GM23338 (cell line): ENCODE measurements at places on chromosomes 5 and 9. TPM values are rescaled to one million over a fixed set of nuclear protein-coding genes. Genes with fewer than 3 reads are reported as not detected.

- no peak overlapping the region for H3K4me3 ChIP-seq
- DNase-seq = no peak
- no peak overlapping the region for H3K27ac ChIP-seq
- H3K4me1 ChIP-seq = no peaks in the 10 kb centered on the region
- no peaks in the 10 kb centered on the region for H3K27me3 ChIP-seq
Measured at GRCh38 chr9:107620801-107621200, 131.2 kb upstream of the KLF4 start.

DNA sequence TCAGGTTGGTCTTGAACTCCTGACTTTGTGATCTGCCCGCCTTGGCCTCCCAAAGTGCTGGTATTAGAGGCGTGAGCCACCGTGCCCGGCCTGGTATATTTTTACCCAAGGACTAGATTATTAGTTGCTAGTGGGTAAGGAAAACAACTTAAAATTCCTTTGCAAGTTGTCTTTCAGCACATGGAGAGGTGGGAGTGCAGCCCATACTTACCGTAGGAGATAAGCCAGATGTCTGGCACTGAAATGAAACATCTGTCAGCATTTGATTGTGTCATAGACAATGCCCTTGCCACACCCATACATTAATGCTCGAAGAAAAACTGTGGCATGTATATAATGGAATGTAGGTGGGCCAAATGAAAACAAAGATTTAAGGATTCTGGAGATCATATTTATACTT lies 36.6 kb upstream of the ANKH start:
- H3K27ac ChIP-seq = no peak overlapping the region
- H3K36me3 ChIP-seq = no peaks in the 10 kb centered on the region
- no peaks in the 10 kb centered on the region for H3K27me3 ChIP-seq

DNA sequence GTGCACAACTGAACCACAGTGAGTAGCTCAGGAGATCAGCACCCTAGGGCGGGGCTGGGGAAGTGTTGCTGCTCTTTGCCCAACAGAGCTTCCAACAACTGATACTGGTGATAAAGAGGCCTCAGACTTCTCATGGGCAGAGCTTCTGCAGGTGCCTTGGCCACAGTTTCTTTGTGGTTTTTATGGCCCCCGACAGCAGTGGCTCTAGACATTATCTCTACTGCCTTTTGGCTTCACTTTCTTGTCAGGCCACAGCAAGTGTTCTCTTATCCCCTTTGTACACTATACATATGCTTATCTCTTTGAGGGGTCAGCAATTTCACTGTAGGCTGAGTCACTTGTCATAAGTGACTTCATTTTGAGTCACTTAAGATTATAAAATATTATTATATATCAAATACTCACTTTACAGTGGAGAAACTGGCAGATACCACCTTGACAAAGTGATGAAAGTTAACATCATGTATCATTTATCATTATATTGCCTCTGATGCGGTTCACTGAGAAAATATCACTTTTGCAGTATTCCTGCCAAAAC lies 90.9 kb upstream of the COX7C start:
- H3K36me3 ChIP-seq = no peaks in the 10 kb centered on the region
- H3K27me3 ChIP-seq = no peaks in the 10 kb centered on the region
- no peak overlapping the region for H3K4me3 ChIP-seq
- DNase-seq = no peak
- peaks cover 16% of the 10 kb centered on the region for H3K4me1 ChIP-seq
- H3K27ac ChIP-seq = no peak overlapping the region

GRCh38 chr5:132259069-132259851 lies 1.8 kb downstream of the PDLIM4 start:
- H3K36me3 ChIP-seq = no peaks in the 10 kb centered on the region
- no peak overlapping the region for H3K27ac ChIP-seq
- DNase-seq = no peak
- H3K4me1 ChIP-seq = peaks cover 17% of the 10 kb centered on the region

DNA sequence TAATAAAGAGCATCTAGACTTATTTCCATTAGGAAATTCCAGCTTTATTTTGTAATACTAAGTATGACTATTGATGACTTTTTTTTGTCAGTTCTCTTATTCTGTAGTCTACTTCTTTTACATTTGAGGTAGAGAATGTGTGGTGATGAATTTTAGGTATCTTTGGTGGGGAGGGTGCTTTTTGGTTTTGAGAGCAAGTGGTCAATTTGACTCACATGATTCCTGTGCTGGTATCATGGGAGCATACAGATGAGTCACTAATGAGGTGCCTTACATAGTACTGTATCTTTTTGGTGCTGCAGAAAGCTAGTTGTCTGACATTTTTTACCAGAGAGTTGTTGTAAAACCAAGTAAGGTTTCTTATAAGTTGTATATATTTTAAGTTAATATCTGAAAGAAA lies 35.3 kb downstream of the ERBIN start:
- H3K4me1 ChIP-seq = peaks cover 4% of the 10 kb centered on the region; the same call in 1 of the 2 replicates
- H3K27ac ChIP-seq = no peak overlapping the region

Gene PCDHGA3
- 0.90 and 1.2 TPM in 2 replicates for total RNA-seq

DNA sequence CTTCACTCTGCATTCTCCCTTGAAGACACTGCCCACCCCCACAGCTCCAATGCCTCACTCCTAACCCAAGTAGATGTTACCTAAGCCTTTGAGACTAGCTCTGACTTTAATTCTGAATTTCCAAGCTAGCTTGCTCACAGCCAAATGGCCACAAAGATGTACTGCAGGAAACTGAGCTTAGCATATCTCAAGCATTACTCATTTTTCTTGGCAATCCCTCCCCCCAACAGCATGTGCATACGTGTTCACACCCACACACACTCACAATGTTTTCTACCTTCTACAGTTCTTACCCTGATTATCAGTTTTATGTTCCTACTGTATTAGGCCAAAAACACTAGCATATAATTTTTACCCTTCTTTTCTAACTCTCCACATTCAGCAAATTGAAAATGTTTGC lies 13.7 kb upstream of the GRIA1 start:
- no peak overlapping the region for H3K27ac ChIP-seq
- no peaks in the 10 kb centered on the region for H3K4me1 ChIP-seq
- no peaks in the 10 kb centered on the region for H3K36me3 ChIP-seq
- peak; percentile 38 for DNase-seq
- no peak overlapping the region for H3K4me3 ChIP-seq
- H3K27me3 ChIP-seq = no peaks in the 10 kb centered on the region

DNA sequence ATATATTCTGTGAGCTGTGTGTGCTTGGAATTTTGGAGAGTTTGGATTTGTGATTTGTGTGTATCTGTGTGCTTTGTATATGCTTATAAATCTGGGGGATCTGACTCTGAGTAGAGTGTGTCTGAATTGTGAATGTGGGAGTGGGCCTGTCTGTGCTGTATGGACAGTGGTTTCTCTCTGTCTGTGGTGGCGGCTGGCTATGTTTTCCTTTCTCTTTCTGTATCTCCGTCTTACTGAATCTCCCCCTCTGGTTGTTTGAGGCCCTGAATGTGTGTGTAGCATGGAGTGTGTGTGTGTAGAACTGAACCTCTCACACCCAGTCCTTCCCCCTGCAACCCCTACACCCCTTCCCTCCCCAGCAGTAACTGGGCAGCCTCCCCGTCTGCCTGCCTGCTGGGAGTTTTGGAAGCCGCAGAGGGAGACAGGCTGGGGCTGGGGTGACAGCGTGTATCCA lies 4.7 kb downstream of the CXXC5 start:
- peak overlapping the region; percentile 34; the same call in 1 of the 2 replicates for H3K4me3 ChIP-seq
- no peak for DNase-seq
- peaks cover 59% of the 10 kb centered on the region for H3K4me1 ChIP-seq

Gene PCDHGB7
- total RNA-seq = 5.8 and 11.7 TPM in 2 replicates

Gene TRIM7
- 0.56 and 0.66 TPM in 2 replicates for total RNA-seq

GRCh38 chr5:35880156-35880555 lies 23.5 kb downstream of the IL7R start:
- DNase-seq = no peak
- no peaks in the 10 kb centered on the region for H3K27me3 ChIP-seq
- no peaks in the 10 kb centered on the region for H3K36me3 ChIP-seq
- no peak overlapping the region for H3K4me3 ChIP-seq

GRCh38 chr5:153088538-153088937 lies 401.9 kb upstream of the GRIA1 start:
- no peaks in the 10 kb centered on the region for H3K27me3 ChIP-seq
- H3K4me1 ChIP-seq = no peaks in the 10 kb centered on the region
- no peak overlapping the region for H3K4me3 ChIP-seq
- no peaks in the 10 kb centered on the region for H3K36me3 ChIP-seq
- no peak for DNase-seq

DNA sequence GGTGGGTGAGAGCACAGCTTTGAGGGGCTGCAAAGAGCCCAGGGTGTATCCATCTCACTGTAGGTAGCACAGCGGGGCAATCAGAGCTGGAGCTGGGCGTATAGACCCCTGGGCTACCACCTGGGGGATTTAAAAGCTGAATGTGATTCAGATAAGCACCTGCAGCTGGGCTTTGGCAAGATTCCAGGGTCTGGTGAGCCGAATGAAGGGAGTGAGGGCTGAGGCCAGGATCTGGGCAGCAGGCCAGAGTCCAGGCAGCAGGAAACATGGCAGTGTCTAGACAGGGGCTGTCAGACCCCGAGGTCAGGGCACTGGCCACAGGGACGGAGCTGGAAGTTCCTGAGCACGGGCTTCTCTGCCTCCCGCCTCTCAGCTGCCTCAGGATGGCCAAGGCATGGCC lies 8.7 kb downstream of the ASS1 start:
- peaks cover 16% of the 10 kb centered on the region for H3K4me1 ChIP-seq
- no peaks in the 10 kb centered on the region for H3K36me3 ChIP-seq
- H3K27me3 ChIP-seq = no peaks in the 10 kb centered on the region
- H3K27ac ChIP-seq = no peak overlapping the region

Gene JADE2
- 31.9 and 40.8 TPM in 2 replicates for total RNA-seq

Gene GCNT4
- 3.3 and 5.4 TPM in 2 replicates for total RNA-seq

GRCh38 chr9:110152704-110153374 lies 55.1 kb downstream of the C9orf152 start:
- DNase-seq = peak; percentile 87
- H3K36me3 ChIP-seq = no peaks in the 10 kb centered on the region
- H3K27ac ChIP-seq = no peak overlapping the region
- H3K4me1 ChIP-seq = peaks cover 7% of the 10 kb centered on the region
- H3K27me3 ChIP-seq = peaks cover 12% of the 10 kb centered on the region; the same call in 1 of the 2 replicates

GRCh38 chr5:132429463-132430440 lies 60.2 kb downstream of the SLC22A5 start:
- H3K4me1 ChIP-seq = peaks cover 7% of the 10 kb centered on the region; the same call in 1 of the 2 replicates
- no peaks in the 10 kb centered on the region for H3K36me3 ChIP-seq
- no peak overlapping the region for H3K4me3 ChIP-seq

Gene LCN6
- not detected in 2 replicates for total RNA-seq

- H3K36me3 ChIP-seq = 0 out of 2 replicates have a peak, but pooled peaks cover 2% of the 10 kb centered on the region
- no peak overlapping the region for H3K4me3 ChIP-seq
- peaks cover 74% of the 10 kb centered on the region for H3K4me1 ChIP-seq
- no peaks in the 10 kb centered on the region for H3K27me3 ChIP-seq
- no peak for DNase-seq
- H3K27ac ChIP-seq = peak overlapping the region; percentile 60
Measured at GRCh38 chr9:131409458-131409992, 15.6 kb downstream of the PRRC2B start.

DNA sequence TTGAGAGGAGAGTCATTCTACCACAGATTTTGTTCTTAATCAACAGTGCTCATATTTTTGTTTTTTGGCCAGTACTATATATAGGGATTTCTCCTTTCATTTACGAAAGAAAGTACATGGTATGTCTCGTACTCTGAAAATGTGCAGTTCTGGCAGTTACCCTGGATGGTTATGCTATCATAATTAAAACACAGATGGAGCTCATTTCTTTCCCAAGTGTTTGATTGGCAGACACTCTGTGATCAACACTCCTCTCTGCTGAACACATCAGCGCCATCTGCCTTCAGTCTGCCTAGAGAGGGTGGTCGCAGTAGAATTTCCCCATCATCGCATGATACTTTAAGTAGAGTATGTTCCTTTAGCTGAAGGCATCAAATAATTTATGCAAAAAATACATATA lies 64.5 kb downstream of the PAM start:
- no peak overlapping the region for H3K4me3 ChIP-seq
- H3K4me1 ChIP-seq = no peaks in the 10 kb centered on the region; the same call in 1 of the 2 replicates
- no peak overlapping the region for H3K27ac ChIP-seq
- DNase-seq = no peak

DNA sequence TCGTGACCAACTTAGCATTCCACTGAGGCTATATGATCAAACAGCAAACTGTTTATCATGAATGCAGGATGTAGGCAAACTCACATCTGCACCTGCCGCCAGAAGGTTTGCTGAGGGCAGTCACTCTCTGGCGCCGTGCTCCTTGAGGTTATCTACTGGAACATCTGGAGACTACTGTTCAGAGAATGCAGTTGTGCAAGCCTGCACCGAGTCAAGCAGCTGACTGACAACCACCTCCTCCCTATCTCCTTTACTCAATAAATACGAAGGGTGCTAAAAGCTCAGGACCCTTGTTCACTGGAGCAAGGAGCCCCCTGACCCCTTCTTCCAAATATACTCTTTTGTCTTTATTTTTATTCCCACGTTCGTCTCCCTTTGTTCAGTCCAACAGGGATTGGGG lies 27.1 kb downstream of the CCDC125 start:
- H3K27me3 ChIP-seq = no peaks in the 10 kb centered on the region
- no peaks in the 10 kb centered on the region for H3K4me1 ChIP-seq
- no peaks in the 10 kb centered on the region for H3K36me3 ChIP-seq
- H3K4me3 ChIP-seq = no peak overlapping the region

Gene IL5
- total RNA-seq = not detected in 2 replicates

- peaks cover 63% of the 10 kb centered on the region for H3K36me3 ChIP-seq
- no peak overlapping the region for H3K4me3 ChIP-seq
- DNase-seq = no peak
- H3K27me3 ChIP-seq = no peaks in the 10 kb centered on the region
Measured at GRCh38 chr9:21837501-21837900, 35.1 kb downstream of the MTAP start.

DNA sequence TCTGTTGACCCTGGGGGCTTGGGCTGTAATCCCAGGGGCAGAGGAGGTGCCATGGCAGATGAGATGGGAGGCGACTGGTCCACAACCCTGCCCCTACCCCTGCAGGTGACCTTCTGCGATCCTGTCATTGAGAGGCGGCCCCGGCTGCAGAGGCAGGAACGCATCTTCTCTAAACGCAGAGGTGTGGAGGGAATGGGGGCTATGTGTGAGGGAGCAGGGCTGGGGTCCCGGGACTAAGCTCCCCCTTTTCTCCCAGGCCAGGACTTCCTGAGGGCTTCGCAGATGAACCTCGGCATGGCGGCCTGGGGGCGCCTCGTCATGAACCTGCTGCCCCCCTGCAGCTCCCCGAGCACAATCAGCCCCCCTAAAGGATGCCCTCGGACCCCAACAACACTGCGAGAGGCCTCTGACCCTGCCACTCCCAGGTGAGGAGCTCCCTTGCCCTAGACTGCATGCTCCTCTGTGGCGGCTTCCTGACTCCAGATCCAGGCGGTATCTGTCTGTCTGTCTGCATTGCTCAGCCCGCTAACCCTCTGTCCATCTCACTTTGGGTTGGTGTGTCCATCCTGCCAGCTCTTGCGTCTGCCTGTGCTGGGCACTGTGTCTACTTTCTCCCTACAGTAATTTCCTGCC lies 9.9 kb downstream of the ZDHHC12 start:
- no peaks in the 10 kb centered on the region for H3K36me3 ChIP-seq
- no peaks in the 10 kb centered on the region for H3K27me3 ChIP-seq
- H3K4me1 ChIP-seq = no peaks in the 10 kb centered on the region
- DNase-seq = no peak
- no peak overlapping the region for H3K4me3 ChIP-seq
- H3K27ac ChIP-seq = no peak overlapping the region

Gene MYO10
- total RNA-seq = 114 and 119 TPM in 2 replicates

Gene AQP3
- 3.5 and 3.8 TPM in 2 replicates for total RNA-seq
